CD4-positive, alpha-beta T cell treated with Interleukin-6 at 100 ng/mL for 8 hours (primary cell): ENCODE measurements at places on chromosomes 1 and 21.

DNA sequence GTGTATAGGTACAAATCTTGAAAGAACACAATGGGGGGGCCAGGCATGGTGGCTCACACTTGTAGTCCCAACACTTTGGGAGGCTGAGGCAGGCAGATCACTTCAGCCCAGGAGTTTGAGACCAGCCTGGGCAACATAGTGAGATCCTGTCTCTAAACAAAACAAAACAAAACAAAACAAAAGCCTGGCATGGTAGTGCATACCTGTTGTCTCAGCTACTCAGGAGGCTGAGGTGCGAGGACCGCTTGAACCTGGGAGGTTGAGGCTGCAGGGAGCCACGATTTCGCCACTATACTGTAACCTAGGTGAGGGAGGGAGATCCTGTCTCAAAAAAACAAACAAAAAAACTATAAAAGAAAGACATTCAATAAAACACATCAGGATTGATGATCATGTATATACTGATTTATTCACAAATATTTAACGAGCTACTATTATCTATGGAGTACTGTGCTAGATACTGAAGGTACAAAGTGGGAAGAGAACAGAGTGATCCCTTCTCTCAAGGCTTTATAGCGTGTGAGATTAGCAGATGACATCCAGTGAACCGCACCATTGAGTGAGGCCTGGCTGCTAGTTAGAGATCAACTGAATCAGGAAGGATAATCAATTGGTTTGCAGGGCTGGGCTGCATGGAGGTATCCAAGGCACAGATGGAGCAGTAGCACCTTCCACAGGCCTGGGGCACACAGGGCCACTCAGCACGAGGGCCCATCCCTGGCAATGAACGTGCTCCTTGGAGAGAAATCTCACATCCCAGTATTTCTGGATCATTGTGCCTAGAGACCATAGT is 26.4 kb downstream of the ELF3 start:
- DNase-seq = no peak

- no peak for DNase-seq
These were observed 886.2 kb downstream of the LTN1 start for GRCh38 chr21:28106370-28106890.

- no peak for DNase-seq
These were observed 74.4 kb downstream of the CAMTA1 start for GRCh38 chr1:6859415-6860343.

GRCh38 chr1:230661976-230662375 is 19.7 kb downstream of the COG2 start:
- DNase-seq = no peak

DNA sequence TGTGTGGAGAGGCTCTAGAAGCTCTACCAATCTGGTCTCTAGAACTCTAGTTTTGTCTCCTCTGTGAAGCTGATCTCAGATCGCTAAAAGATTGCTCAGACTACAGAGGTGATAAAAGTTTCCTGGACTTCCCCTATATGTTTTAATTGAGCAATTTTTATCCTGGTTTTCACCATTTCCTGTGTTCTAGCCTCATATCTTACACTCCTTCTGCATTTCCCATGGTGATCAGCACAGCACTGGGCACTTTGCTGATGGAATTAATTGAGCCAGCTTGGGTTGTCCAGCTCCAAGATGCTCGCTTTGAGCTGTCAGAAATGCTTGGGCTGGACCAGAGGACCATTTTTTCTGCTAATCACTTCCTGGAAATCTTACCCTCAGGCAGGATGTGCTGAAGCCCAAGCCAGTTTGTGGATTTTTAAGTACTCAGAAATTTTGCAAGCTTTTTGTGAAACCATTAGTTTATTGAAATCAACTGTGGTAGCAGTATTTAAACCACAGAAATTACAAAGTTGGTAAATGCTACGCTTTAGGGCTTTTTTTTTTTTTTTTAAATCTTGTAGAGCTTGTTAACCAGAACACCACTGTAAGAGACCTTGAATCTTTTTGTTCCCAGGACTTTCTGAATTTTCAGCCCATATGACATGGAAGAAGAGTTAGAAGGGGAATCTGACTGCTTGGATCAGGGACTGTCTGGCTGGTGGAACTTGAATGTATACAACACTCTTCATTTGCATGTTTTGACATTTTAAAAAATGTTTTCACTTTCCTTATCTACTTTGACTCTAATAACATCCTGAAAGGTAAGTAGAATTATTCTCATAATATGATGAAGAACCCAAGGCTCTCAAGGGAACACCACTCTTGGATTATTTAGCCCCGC is 28.4 kb downstream of the CD48 start:
- peak; percentile 27 for DNase-seq

DNA sequence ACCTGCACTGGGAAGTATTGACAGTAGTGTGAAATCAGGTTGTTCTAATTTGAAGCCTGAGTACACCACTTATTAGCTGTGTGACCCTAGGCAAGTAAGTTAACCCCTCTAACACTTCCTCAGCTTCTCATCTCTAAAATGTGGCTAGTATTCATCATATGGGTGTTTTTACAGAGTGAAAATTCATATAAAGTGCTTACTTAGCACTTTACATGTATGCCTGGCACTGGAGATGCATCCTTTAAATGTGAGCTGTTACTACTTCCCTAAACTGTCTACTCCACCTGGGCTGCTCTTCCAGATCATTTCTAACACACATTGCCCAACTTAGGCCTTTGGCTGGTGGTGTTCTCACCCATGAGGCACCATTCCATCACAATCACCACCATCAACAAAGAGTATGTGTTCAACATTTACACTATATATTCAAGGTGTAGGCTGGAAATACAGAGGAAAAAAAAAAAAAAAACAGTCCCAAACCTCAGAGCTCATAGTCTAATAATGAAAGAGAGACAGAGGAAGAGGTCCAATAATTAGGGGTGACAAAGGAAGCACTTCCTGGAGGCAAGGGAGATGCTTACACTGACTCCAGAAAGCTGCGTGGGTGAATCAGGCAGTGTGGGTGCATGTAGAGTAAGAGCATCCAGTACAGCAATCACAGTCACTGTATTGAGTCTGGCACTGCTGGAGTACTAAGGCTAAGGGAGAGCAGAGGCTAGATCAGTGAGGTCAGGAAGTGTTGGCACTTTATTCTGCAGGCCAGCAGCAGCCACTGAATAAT is 3.6 kb downstream of the STX6 start:
- DNase-seq = no peak

DNA sequence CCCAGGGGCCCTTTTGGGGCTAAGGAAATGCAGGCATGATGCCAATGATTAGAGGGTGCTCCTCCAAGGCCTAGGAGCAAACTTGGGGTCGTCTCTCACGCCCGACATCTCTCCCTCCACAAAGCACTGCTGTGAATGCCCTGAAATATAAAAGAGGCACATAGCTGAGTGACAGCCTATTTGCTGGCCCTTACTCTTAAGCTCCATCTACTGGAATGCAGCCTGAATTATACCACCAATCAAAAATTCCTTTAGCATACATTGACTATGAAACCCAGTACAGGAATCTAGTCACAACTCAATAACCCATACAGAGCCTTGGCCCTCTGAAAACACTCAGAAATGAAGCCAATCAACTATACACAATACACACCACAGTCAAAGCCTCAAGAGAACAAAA is 105.5 kb downstream of the LRIG2 start:
- no peak for DNase-seq

- DNase-seq = no peak
These were observed 452.9 kb downstream of the MATN1 start for GRCh38 chr1:30270461-30270860.

DNA sequence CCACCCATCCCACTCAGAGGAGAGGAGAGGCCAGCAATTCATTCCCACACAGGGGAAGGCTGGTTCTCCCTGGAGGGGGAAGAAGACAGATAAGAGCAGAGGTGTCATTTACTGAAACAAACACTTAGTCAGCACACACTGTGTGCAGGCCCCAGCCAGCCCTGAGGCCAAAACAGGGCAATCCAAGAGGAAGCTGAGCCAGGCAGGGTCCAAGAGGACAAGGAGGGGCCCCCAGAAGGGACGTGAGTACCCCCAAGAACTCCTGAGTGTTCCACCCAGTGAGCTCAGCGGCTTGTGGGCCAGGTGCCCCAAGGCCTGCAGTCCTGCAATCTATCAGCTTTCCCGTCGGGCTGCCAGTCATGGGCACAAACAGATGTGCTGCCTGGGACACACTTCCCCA is 15.8 kb downstream of the ADGRB2 start:
- no peak for DNase-seq

- DNase-seq = no peak
These were observed 459.8 kb downstream of the KCNT2 start for GRCh38 chr1:196148367-196148970.

GRCh38 chr21:26835027-26835713 is 10.0 kb downstream of the ADAMTS1 start:
- DNase-seq = no peak

DNA sequence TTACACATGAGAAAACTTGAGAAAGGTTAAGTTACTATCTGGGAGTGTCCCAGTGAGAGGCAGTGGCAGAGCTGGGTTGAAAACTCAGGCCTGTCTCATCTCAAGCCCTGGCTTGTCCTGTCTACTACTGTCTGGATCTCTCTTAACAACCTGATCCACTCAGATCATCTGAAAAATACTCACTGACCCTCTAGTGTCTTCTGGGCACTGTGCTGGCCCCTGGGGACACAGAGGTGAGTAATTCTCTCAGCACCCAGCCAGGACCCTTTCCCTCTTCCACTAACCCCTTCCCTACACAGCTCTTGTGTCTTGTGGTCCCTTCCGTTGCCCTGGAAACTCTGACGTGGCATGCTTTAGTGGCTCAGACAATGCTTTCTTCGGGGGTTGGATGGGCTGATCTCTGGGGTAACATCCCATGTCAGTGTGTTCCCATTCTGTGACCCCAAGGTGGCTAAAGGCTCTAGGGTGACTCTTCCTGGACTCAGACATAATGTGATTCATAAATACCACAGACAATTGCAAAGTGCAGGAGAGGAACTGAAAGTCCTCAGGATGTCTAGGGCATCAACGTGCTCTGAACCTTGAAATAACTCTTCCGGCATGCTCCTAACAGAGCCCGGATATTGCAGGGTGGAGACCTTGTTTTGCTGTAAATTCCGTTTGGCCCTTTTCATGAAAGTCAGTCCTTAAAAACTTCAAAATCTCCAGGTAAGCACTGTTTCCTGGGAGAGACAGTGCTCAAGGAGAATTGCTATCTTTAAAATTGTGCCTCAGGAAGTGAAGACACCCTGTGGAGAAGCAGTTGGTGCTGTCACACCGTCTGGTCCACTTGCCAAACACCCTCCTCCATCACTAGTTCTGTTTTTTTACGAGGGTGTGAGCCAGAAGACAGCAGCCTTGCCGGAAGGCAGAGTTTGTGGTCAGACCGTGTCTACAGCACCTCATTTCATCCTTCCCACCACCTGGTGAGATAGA is 4.0 kb downstream of the SHISAL2A start:
- DNase-seq = peak; percentile 83

GRCh38 chr1:185742403-185742802 is 8.2 kb downstream of the HMCN1 start:
- no peak for DNase-seq

DNA sequence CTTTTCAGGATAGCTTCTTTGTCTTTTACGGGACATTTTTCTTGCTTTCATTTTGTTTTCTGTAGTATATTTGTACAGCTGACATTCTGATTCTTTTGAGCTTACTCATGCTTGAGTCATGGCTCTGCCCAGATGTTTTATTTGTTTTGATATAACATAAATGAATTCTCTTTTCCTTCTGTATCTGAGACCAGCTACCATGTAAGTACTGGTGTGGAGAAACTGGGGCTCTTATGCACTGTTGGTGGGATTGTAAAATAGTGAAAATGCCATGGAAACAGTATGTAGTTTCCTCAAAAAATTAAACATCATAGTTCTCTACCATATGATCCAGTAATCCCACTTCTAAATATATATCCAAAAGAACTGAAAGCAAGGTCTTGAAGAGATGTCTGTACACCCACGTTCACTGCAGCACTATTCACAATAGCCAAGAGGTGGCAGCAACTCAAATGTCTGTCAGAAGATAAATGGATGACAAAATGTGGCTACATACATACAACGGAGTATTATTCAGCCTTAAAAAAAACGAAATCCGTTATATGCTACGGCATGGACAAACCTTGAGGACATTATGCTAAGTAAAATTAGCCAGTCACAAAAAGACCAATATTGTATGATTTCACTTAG is 61.4 kb downstream of the EIF2B3 start:
- DNase-seq = no peak

- no peak for DNase-seq
These were observed 75.4 kb downstream of the UBE4B start for GRCh38 chr1:10108134-10108663.

DNA sequence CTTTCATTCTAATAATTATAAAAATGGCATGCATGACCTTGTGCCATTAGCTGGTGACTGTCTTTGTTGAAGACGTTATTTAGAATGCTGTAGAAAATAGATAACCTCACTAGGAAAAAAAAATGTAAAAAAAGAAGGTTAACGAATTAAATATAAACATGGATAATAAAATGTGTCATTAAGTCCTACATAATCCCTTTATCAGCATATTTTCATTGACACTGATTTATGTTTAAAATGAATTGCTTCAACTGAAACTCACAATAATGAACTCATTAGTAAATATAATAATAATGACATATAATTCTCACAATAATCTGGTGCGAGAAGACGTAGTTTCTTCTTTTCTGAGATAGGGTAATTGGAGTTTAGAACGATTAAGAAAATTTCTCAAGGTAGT is 4.7 kb downstream of the TMPRSS15 start:
- no peak for DNase-seq

GRCh38 chr1:118271883-118272282 is 86.9 kb upstream of the SPAG17 start:
- no peak for DNase-seq

GRCh38 chr1:44723064-44723463 is 7.9 kb downstream of the RNU5D-1 start:
- DNase-seq = no peak

GRCh38 chr1:109201123-109201703 is 12.5 kb upstream of the SARS1 start:
- DNase-seq = peak; percentile 16

DNA sequence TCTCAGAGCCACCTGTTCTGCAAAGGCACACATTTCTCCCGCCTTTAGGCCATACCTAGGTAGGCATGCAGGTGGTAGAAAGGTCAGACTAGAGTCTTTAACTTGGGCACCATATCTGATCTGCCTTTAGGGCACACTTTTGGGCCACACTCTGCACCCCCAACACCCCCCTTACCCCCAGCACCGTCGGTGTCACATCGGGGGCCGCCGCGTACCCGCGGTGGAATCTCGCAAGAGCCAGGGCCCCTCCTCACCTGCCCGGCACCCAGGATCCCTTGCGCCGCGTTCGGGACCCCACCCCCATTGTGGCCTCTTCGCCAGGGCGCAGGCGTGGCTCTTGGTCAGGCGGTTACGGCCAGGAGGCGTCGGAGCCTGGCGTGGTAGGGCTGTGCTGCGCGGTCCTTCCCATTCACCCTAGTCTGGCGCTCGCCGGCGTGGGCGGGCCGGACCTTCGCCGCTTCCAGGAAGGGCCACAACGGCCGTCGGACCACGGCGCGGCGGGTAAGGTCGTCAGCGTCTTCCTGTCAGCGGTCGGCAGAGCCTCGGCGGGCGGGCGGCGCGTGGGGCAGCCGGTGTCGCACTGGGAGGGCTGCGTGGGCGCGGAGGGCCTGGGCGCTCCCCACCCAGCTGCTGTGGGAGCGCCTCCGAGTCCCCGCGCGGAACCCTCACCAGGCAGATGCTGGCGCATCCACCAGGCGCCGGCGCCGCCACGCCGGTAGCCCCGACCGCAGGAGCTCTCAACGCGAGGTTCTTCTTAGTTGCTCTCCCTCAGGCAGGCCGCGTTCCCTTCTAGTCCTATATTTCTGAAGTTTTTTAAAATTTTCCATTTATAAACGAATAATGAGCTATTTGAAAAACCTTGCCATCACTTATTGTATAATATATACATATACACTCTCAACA is at the start of gene DNAH14:
Gene DNAH14 (plus strand): TSS at position 341 of the 903 bp plus-strand sequence. CDS start 23,028 bp downstream, outside the sequence.
- DNase-seq = no peak

GRCh38 chr1:234690872-234691271 is 80.9 kb upstream of the IRF2BP2 start:
- DNase-seq = no peak

GRCh38 chr21:43927591-43928221 is 62.7 kb downstream of the AGPAT3 start:
- no peak for DNase-seq
